ENCODE measurements at places on chromosomes 4 and X.

DNA sequence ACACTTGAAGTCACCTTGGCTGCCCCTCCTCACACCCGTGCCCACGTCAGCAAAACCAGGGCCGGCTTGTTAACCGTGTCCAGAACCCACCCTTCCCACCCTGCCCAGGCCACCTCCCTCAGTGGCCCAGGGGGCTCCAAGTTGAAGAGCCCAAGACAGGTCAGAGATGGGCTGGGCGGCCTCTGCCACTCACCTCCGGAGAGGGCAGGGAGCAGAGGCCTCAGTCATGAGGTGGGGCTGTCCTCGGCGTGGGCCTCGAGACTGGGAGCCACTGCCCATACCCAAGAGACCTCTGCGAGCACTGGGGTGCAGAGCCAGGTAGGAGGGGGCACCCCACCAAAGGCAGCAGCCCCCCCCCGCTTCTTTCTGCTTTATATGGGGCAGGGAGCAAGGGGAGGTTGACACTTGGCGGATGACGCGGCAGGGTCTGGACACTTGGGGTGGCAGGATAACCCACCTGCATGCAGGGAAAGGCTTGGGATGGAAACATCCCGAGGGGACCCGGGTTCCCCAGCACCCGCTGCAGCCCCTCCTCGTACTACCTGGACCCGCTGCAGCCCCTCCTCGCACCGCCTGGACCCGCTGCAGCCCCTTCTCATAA is 38.0 kb upstream of the SPON2 start:
- DNase-seq, result no peak

DNA sequence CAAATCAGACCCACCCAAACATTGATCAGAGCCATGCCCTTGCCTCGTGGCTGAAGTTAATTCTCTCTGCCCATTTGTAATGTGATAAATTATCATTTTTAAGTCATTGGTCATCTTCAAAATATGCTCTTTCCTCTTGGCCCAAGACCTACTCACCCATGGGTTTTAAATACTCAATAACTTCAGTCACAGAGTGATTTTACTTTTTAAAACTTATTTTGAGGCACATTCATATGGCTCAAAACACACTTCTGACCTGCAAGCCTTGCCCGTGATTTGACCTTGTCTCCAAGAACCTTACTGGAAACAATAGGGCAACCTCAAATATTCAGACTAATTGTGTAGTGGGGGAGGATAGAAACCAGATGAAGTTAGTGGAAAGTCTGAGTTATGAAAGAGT is 176.2 kb upstream of the LNX1 start:
- DNase-seq, result no peak

DNA sequence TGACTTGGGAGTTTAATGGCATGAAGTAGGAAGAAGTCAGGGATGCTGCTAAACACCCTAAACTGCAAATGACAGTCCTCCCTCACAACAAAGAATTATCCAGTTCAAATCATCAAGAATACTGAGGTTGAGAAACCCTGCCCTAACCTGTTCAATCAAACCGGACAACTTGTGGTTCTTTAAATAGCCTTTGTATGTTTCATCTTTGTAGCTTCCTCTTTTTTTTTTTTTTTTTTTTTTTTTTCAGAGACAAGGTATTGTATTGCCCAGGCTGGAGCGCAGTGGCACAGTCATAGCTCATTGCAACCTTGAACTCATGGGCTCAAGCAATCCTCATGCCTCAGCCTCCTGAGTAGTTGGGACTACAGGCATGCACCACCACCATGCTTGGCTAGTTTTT is 52.5 kb upstream of the TTC29 start:
- no peak for DNase-seq

GRCh38 chr4:25031077-25031621 is 403 bp upstream of the LGI2 start:
- DNase-seq, result no peak

GRCh38 chr4:14856934-14857235 is 145.4 kb upstream of the CPEB2 start:
- DNase-seq, result no peak

DNA sequence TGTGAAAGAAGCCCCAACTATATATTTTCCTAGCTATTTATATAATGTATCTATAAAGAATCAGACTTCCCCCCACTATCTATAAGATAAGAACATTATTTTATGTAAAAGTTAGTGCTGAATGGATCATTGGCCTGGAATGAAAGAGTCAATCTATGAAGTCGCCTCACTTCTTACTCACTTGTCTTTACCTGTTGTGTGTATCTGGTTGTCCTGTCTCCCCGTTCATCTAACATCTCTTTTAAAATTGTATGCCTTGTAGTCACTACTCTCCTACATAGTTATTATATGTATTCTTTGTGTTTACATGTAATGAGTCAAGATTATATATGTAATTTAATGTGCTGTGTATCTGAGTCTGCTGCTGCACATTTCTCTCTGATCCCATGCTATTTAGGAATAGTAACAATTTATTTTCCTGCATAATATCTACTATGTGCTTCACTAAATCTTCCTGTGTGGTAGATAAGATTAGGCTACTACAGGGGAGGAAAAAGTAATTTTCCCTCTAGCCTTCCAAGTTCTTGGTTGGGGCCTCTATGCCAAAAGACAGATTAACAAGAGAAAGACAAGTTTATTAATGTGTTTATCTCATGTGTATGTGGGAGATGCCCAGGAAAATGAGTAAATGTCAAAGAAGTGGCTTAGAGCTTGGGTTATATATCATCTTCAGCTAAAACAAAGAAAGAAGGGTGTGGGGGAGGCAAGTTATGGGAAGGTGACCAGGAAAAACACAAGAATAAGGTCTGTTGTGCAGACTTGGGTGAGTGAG is 77.6 kb upstream of the FRMPD4 start:
- DNase-seq, result no peak

DNA sequence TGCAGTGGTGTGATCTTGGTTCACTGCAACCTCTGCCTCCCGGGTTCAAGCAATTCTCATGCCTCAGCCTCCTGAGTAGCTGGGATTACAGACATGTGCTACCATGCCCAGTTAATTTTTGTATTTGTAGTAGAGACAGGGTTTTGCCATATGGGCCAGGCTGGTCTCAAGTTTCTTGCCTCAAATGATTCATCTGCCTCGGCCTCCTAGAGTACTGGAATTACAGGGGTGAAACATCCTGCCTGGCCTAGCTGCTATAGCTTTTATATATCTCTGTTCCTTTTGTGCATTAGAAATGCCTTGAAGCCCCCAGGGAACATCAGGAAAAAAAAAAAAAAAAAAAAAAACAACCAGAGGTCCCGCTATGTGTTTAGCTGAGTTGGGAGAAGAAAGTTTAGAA is 34.8 kb downstream of the UBE2K start:
- DNase-seq, result no peak
